MG63 (cell line): ENCODE measurements at places on chromosomes 1 and 21. TPM values are rescaled to one million over a fixed set of nuclear protein-coding genes. Genes with fewer than 3 reads are reported as not detected.
A peak's percentile ranks its signal among the peaks of the same experiment; 100 is the strongest.

- no peak for DNase-seq
These were observed 151.4 kb downstream of the CYYR1 start for GRCh38 chr21:26421724-26422123.

Gene PLPPR4
- 0.20 TPM in 1 of 2 replicates, not detected in the other for total RNA-seq

DNA sequence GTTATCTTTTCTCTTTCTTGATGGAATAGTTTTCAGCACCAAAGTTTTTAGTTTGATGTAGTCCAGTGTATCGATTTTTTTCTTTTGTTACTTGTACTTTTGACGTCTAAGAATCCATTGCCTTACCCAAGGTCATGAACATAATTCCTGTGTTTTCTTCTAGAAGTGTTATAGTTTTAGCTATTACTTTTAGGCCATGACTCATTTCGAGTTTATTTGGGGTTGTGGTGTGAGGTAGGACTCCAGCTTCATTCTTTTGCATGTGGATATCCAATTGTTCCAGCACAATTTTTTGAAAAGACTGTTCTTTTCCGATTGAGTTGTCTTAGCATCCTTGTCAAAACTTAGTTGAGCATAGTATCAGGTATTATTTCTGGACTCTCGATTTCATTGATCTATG is 79.4 kb upstream of the SELENON start:
- no peak for DNase-seq

Gene LEFTY2
- total RNA-seq, result not detected in 2 replicates

DNA sequence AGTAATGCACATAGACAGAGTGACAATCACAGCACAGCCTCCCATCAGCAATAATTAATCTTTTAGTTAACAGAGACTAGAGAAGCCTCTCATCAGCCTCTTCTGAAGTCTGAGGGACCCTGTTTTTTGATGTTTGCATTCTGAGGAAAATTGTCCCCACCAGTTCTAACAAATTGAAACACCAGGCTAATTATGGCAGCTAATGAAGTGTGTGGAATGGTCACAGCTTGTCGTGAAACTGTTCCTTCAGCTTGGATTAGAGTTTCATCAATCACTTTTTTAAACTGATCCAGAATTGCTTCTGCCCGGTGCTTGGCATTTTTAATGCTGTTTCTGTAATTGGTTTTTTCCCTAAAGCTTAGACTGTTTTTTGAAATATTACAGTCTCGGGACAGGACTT is 208.0 kb downstream of the SPATA17 start:
- DNase-seq, result no peak

GRCh38 chr1:15248216-15248615 is 1.2 kb downstream of the FHAD1 start:
- no peak for DNase-seq

GRCh38 chr1:54297596-54298283 is 97.8 kb downstream of the MRPL37 start:
- DNase-seq, result no peak

Gene SH3GLB1
- total RNA-seq, result 24.1 and 25.1 TPM in 2 replicates

- DNase-seq, result peak; percentile 50
These were observed 215.2 kb downstream of the URB2 start for GRCh38 chr1:229841230-229841629.

Gene TRNP1
- total RNA-seq, result 4.7 and 8.8 TPM in 2 replicates

Gene ANGPTL3
- not detected in 2 replicates for total RNA-seq

DNA sequence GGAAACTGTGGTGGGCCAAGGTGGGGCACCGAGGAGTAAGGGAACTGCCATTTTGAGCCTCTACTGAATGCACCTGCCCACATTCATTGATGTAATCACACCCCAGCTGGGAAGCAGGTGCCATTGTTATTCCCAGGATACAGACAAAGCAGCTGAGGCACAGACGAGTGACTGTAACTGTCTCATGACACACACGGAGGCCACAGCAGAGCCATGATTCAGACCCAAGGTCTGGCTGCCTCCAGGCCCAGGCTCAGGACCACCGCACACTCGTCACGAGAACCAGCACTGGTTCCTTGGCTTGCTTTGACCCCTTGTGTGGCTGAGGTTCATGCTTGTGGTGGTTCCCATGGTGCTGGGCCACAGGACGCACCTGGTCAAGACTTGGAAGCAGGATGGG is 45.6 kb upstream of the CLIC4 start:
- DNase-seq, result no peak

GRCh38 chr1:193416226-193417024 is 230.0 kb upstream of the B3GALT2 start:
- DNase-seq, result no peak

GRCh38 chr21:39851002-39851618 is 16.1 kb upstream of the PCP4 start:
- no peak for DNase-seq

DNA sequence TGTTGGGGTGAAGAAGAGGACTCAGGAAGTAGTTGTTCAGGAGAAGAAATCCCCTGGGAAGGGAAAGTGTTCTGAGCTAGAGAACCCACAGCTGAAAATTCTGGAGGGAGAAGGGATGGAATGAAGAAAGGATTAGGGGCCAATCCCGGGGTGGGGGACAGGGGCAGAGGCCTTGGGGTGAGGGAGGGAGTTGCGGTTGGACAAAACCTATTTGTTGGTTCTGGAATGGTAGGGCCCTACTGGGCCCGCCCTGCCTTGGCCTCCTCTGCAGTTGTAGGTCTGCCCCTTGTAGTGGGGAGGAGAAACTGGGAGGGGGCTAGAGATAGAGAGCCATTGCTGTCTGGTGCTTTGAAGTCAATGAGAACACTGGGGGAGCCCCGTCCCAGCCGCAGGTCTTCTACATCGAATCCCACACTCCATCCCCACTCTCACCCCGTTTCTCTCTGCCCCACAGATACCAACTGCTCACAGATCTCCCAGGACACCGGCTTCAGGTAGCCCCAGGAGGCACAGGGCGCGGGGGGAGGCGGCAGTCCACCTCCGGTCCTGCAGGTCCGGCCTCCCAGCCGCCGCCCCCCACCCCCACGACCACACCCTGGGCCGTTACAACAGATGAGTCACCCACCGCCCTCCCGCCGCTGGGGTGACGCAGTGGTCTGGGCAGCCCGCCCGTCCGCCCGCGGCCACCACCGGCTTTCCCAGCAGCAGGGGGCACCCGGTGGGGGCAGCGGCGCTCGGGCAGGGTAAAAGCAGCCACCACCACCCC is 1.1 kb downstream of the TAGLN2 start:
- DNase-seq, result peak; percentile 96

Gene GPR25
- total RNA-seq, result not detected in 2 replicates

GRCh38 chr1:180672105-180672504 is 40.3 kb downstream of the XPR1 start:
- DNase-seq, result no peak

Gene TCEA3
- total RNA-seq, result not detected in 2 replicates

GRCh38 chr1:181603735-181604410 is 120.6 kb downstream of the CACNA1E start:
- no peak for DNase-seq

DNA sequence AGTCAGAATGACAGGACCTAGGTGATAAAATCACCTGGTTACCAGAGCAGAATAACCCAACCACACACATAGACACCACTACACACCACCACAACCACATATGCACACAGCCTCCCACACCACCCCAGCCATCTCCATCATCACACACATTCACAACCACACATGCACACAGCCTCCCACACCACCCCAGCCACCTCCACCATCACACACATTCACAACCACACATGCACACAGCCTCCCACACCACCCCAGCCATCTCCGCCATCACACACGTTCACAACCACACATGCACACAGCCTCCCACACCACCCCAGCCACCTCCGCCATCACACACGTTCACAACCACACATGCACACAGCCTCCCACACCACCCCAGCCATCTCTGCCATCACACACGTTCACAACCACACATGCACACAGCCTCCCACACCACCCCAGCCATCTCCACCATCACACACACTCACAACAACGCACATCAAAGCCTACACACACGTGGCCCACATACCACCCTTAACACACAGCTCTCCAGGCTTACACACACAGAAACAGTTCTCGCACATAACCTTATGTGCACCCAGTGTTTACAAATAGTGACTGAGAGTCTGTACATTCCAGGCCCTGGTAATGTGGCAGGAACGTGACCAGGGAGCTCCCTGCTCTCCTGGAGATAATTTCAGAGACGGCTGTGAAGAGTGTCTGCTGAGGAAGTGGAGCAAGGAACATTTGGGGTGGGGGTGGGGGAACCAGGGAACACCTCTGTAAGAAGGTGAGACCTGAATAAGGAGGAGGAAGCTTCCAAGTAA is 3.3 kb upstream of the GJB3 start:
- DNase-seq, result no peak

- DNase-seq, result no peak
These were observed 66.3 kb upstream of the FGGY start for GRCh38 chr1:59230622-59231021.

DNA sequence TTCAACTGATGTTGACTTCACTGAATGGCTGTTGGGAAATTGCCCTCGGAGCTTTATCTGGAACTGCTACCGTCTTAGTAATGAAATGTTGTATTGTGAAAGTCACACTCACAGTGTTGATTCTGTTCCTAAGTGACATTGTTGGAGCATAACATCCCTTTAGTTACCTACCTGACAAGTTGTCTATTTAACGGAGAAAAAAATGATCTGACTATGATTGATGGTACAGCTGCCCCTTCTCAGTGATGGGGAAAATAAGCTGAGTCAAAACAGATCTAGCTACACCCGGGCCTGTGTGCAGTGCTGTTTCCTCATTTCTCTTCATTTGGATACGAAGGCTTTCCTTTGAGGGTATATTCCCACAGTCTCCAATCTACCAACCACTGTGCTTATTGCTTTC is 472.3 kb upstream of the BRINP3 start:
- no peak for DNase-seq

Gene CYP4Z1
- not detected in 2 replicates for total RNA-seq

DNA sequence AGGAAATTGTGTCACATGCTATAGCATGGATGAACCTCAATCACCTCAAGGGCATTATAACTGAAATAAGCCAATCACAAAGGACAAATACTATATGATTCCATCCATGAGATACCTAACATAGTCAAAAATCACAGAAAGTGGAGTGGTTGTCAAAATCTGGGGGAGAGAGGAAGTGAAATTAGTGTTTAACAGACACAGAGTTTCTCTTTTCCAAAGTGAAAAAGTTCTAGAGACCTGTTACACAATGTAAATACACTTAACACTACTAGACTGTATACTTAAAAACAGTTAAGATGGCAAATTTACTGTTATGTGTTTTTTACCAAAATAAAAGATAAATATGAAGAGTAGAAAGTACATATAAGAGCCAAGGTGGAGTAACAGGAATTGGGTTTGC is 31.8 kb downstream of the ZNF644 start:
- DNase-seq, result no peak

GRCh38 chr1:176391621-176392020 is 71.4 kb upstream of the PAPPA2 start:
- DNase-seq, result no peak

DNA sequence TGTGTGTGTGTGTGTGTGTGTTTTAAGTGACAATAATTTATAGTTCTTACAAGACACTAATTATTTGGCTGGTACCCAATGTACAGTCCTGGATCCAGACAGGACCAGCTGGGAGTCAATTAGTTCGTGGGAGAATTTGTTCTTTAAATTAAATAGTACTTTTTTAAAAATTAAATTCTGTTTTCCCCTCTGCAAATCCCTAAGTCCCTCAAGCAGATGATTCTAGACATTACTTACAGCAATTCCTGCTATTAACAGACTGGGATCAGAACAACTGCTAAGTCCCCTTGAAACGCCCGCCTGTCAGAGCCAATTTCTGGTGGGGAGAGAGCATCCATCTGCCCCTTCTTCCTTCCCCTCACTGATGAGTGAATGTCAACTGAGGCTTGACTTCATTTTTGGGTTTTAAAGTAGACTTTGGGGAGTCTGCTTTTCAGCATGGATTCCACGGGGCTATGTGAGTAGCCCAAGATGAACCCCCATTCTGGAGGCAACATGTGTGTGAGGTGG is 83.9 kb downstream of the SMYD2 start:
- no peak for DNase-seq

Gene KCNC4
- 3.1 and 4.4 TPM in 2 replicates for total RNA-seq

DNA sequence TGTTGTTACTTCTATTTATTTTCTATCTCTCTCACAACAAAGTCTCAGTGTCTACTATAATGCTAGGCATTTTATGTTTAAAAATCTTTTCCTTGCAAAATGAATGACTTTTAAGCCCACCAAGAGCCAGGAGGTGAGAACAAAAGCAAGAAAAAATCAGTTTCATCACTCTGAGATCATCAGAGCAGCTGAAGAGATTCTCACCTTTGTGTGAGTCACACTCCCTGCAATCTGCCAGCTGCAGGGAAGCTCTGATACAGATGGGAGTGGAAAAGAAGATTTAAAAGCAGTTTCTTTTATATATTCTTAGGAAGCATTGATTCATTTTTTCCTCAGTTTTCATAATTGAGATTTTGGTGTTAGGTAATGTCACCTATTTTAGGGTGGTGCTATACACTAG is 107.6 kb downstream of the LHX9 start:
- DNase-seq, result peak; percentile 17
